ENCODE measurements at places on chromosomes 7 and 10.

- no peak for DNase-seq
Measured at GRCh38 chr10:119441151-119441821, 101.2 kb downstream of the RGS10 start.

DNA sequence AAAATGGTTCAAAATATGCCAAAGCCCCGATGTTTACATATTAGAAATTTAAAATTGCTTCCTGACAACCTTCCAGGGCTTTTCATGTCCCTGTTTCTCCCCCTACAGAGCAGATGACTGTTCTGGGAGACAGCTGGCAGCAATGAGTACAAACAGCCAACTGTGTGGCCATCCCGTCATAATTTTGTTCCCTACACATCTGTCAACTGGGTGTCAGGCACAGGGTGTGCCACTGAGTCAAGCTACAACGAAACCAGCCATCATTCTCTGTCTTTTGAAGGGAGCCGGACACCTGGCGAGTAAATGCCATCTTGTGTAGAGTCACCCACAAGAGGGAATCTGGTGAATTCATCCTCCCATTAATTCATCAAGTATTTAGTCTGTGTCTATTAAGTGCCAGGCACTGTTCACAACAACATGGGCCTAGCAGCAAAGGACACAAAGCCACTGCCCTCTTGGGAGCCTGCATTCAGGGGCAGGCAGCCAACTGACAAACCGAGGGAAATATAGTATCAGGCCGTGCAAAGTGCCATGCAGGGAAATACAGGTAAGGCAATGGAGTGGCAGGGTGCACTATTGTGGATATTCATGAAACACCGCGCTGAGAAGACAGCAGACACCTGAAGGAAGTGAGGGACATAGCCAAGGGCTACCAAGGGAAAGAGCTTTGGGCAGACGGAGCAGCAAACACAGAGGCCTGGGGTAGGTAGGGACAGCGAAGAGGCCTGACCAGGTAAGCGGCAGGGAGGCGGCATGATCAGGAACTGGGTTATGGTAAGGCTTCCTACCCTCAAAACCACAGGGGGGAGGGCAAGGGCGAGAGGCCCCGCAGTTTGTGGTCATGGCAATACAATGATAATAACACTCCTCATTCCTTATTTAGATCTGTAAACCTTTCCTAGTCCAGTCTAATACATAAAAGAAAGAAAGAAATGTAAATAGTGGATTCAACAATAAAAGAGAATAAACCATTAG, 213.6 kb downstream of the FAM107B start:
- no peak for DNase-seq

- DNase-seq: no peak
Measured at GRCh38 chr7:32047075-32047474, 23.1 kb downstream of the PDE1C start.

- no peak for DNase-seq
Measured at GRCh38 chr7:2497500-2498336, 21.5 kb upstream of the GRIFIN start.

DNA sequence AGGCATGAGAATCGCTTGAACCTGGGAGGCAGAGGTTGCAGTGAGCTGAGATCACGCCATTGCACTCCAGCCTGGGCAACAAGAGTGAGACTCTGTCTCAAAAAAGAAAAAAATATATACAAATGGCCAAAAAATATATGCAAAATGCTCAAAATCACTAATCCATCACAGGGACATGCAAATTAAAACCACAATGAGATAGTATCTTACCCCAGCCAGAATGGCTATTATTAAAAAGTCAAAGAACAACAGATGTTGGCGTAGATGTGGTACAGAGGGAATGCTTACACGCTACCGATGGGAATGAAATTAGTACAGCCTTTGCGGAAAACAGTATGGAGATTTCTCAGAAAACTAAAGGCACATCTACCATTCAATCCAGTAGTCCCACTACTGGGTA, 17.4 kb downstream of the SNX8 start:
- no peak for DNase-seq

GRCh38 chr7:4882169-4883032, 1.1 kb downstream of the RADIL start:
- no peak for DNase-seq

DNA sequence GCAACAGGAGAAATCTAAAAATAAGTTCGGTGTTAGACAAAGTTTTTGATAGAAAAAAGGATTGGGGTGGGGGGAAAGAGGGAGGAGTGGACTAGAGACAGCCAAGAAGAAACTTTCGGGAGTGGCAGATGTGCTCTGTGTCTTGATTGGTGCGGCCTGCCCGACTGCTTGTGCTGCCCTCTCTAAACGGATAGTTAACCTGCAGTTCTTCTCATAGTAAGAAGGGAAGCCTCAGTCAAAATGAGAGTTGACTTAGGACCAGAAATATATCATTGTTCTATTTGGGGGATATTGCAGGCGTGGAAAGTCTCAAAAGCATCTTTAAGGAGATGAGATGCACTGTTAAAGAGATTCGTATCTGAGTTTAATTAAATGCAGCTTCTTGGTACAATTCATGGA, 39.3 kb downstream of the UBE3C start:
- no peak for DNase-seq

- no peak for DNase-seq
Measured at GRCh38 chr7:100434297-100435144, 1.8 kb downstream of the PPP1R35 start.

- no peak for DNase-seq
Measured at GRCh38 chr10:488081-488932, 201.2 kb downstream of the DIP2C start.

- DNase-seq: no peak
Measured at GRCh38 chr7:157464971-157465886, 128.4 kb downstream of the DNAJB6 start.

- no peak for DNase-seq
Measured at GRCh38 chr10:6299234-6299633, 96.5 kb downstream of the PFKFB3 start.

- no peak for DNase-seq
Measured at GRCh38 chr10:133135116-133135465, 24.9 kb upstream of the KNDC1 start.

DNA sequence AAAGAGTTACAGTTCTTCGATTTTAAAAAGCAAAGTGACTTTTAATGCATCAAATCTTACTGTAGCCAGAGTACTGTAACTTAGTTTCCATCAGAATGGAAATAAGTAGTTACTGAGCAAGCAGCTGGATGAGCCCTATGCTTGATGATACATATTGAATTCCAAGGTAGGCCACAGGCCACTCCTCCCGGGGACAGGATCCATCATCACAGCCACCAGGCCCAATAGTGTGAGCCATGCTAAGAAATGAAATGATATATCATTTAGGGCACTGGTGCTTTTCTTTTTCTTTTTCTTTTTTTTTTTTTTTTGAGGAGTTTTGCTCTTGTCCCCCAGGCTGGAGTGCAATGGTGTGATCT, 42.9 kb upstream of the TOMM7 start:
- no peak for DNase-seq

DNA sequence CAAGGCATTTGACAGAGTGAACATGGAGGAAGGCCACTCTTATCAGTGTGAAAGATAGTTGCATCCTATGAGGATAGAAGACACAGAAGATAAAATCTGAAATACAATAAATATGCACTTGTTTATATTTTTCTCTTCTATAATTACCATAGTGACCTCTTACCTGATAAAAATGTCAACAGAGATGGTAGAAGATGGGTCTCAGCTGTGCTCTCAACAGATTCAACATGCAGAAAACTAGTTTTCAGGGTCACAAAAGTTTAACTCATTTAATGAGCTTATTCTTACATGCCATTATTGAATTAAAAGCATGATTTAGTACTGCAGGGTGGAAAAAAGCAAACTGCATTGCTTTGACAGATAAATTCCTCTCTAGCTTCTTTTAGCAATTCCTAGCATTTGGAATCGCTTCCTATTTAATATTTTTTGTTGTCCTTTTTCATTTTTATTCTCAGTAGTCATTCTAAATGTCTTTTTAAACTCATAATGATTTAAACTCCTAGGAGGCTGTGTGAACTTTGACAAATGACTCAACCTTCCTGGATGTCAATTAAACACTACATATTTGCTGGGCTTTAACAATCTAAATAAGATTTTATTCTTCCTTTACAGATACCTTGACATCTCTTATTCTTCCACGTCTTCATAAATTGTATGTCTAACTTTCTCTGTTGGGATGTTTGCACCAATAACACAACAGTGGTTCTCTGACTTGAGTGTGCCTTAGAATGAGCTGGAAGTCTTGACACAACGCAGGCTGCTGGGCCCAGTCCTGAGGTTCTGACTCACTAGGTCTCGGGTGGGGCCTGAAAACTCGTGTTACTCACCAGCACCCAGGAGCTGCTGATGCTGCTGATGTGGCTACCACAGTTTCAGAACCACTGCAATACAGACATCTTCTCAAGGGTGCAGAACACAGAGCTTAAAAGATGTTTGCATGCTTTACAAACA, 565.5 kb upstream of the IGFBP3 start:
- no peak for DNase-seq

GRCh38 chr10:35924759-35925158, 282.7 kb upstream of the FZD8 start:
- no peak for DNase-seq

DNA sequence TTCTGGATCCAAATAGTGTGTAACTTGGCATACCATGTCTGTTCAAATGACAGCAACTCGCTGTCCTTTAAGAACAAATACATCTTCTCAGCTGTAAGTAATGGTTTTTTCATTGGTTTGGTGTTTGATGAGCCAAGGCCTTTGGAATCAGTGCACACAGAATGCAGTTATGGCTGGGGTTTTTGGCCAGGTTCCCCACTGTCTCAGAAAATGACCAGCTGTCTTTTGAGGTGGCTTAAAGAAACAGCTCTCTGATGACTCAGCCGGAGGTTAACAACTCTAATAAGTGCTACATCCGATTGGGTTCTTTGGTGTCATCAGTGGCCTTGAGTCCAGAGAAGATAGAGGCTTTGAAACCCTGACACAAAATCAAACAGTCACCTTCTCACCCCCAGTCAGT, 688.4 kb downstream of the REEP3 start:
- no peak for DNase-seq

GRCh38 chr7:25893436-25893835, 258.6 kb upstream of the NFE2L3 start:
- DNase-seq: no peak

DNA sequence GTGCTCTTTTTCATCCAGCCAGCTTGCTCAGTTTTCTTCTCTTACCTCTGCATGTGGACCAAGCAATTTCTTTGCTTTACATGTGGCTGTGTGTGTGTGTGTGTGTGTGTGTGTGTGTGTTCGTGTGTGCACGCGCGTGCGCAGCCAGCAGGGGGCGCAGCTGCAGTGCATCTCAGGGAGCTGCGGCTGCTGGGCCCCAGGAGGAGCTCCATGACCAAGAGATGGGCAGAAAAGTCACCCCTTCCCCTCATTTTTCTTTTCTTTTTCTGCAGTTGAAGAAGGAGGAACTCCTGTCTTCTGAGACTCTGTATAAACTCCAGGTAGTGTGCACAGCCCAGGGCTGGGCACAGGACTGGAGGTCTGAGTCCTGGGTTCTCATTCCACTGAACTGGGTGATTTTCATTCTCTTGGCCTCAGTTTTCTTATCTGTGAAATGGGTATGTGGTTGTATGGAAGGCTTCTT, 41.8 kb downstream of the BLNK start:
- DNase-seq: peak; percentile 37

GRCh38 chr7:30848121-30848855, 63.4 kb upstream of the AQP1 start:
- no peak for DNase-seq

- DNase-seq: no peak
Measured at GRCh38 chr7:106260136-106260561, 24.6 kb downstream of the NAMPT start.

- peak; percentile 10 for DNase-seq
Measured at GRCh38 chr10:76036111-76036940, 604.9 kb downstream of the LRMDA start.

DNA sequence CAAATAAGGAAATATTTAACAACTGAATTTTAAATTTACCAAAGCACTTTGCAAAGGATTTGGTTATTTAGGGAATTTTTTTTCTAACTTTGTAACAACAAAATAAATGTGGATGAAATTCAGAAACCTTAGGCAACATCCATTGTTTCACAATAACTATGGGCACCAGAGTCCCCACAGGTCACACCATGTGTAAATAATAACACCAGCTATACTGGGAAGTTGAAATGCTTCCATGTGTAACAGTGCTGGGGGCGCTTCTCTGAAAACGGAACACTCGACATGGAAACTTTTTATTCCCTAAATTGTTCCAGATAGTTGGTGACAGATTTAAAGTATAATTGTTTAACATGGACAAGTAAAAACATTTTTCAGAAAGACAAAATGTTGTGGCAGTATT, 818.6 kb downstream of the TNS3 start:
- no peak for DNase-seq

- no peak for DNase-seq
Measured at GRCh38 chr10:86603256-86603655, 51.1 kb upstream of the OPN4 start.

DNA sequence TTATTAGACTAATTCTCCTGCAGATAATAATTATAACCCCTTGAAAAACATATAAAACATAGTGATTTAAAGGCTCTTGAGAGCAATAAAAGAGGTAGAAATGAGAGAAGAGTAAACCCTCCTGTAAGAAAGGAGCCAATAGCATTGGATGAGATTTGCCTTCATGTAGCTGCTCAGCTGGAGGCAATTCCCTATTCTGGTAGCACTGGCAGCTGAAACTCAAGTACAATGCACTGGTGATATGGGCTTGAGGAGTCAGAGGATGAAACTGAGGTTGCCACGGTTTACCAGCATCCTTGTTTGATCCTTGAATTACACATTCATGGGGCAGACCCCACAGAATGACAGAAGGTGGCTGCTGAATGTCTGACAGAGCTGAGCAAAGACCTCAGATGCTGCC, 76.4 kb downstream of the CTTNBP2 start:
- DNase-seq: no peak

- DNase-seq: no peak
Measured at GRCh38 chr10:112262546-112262945, 20.7 kb upstream of the TECTB start.

DNA sequence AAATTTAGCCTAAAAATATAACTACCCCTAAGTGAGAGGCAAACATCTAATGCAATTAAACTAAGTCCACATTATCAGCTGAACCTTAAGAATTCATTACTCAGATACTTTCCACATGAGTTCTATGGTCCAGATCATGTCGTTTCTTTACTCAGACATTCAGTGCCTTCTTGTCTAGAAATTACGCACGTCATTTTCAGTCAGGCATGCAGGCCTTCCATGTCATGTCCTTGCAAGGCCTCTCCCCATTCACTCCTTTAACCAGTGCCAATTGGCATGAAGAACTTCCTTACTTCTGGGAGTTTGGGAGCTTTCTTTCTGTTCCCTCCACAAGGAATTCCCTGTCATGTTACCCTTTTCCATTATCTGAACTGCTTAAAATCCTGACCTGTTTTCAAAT, 118.8 kb downstream of the NRP1 start:
- DNase-seq: no peak

DNA sequence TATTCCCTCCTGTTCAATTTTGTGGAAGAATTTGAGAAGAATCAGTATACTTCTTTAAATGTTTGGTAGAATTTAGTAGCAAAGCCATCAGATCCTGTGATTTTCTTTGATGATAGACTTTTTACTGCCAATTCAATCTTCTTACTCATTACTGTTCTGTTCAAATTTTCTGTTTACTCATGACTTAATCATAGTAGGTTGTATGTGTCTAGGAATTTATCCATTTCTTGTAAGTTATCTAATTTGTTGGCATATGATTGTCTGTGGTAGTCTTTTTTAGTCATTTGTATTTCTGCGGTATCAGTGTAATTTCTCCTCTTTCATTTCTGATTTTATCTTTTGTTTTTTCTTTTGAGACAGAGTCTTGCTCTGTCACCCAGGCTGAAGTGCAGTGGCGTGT, 87.4 kb downstream of the CCDC3 start:
- no peak for DNase-seq
